NCI-H526 (cell line): ENCODE measurements at places on chromosomes 12 and 14.

DNA sequence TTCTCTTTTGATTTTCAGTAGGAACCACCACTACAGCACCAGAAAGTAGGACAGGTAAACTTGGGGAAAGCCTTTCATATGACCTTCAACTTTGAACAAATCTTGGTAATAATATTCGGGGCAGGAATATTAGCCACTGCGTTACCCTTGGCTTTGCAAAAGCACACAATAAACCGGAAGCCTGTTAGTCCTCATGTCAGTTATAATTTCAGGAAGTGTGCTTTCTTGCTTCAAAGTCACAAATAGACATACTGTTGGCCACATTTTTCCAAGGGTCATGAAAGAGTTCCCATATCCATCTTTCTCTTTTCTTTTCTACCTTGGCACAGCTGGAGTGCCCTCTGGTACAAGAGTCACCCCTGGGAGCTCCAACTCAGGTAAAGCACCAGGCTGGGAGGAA lies 167.2 kb upstream of the CNTN1 start:
- no peak for DNase-seq

DNA sequence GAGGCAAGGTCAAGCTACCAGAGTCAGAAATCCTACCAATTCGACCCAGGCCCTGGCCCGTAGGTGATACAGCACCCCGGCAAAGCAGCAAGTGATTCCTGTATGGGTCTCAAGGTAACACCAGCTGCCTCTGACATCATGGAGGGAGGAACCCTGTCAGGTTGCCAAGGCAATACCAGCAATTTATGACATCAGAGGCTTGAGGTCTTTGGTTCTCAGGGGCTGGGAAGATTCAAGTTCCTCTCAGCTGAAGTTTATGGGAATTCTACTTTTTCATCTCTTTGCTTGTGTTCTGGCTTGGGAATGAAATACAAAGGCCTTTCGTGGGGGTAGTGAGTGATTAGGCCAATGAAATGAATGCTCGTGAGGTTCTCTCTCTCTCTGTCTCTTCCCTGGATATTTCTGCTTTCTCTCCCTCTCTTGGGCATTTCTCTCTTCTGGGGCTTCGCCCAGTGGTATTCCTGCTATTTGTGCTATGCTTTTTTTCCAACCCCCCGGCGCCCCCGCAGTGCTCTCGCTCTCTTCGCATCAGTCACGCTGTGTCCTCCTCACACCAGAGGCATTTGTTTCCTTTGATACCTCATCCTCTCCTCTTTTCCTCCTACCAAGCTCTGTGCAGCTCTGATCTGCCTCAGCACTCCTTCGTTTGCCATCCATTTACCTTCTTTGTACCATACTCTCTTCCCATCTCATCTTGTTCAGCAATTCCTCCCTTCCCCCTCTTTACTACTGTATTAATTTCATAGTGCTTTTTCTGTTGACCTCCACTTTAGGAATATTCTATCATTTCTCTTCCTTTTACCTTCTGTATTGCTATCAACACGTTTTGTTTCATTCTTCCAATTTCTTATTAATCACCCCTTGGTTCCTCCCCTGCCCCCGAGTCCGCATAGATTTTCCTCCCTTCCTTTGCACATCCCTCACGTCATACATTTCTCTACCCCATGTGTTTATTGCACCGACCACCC lies 2.9 kb downstream of the ZFHX2 start:
- DNase-seq = no peak

DNA sequence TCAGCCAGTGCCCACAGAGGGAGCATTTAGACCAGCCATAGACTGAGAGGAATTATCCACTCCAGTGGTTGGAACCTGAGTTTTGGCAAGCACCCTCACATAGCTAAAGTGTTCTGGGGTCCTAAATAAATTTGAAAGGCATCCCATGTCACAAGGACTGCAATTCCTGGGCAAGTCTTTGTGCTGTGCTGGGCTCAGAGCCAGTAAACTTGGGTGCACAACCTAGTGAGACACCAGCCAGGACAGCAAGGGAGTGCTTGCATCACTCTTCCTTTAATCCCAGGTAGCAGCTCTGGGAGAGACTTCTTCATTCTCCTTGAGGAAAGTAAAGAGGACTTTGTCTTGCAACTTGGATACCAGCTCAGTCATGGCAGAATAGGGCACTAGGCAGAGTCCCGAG lies 142.0 kb upstream of the FSCB start:
- no peak for DNase-seq

GRCh38 chr12:66456612-66457011 lies 154.3 kb downstream of the HELB start:
- DNase-seq = no peak

DNA sequence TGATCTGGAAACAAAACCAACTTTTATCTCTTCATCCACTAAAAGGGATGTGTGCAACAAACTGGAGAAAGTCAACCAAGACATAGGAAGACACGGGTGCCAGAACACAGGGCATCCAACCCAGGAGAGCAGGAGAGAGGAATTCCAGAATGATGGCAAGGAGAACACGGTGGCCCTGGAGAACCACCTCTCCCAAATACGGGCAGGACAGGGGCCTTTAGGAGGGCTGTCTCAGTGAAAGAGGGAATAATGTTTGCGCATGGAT lies 93.4 kb upstream of the EGLN3 start:
- DNase-seq = no peak
